Activated T-helper 1 cell treated with anti-CD3 and anti-CD28 coated beads, Interleukin-12 subunit alpha, Interleukin-12 subunit beta, Interleukin-2, Interleukin-4 antibody, amounts not matched to agents 30 ng/mL and 10 ng/mL and 1 ng/mL, durations not matched to agents 14 hours and 24 hours and 36 hours (primary cell): ENCODE measurements at places on chromosomes 2 and 18. TPM values are rescaled to one million over a fixed set of nuclear protein-coding genes. Genes with fewer than 3 reads are reported as not detected.

Gene CTAGE1
- total RNA-seq: not detected in 2 replicates

DNA sequence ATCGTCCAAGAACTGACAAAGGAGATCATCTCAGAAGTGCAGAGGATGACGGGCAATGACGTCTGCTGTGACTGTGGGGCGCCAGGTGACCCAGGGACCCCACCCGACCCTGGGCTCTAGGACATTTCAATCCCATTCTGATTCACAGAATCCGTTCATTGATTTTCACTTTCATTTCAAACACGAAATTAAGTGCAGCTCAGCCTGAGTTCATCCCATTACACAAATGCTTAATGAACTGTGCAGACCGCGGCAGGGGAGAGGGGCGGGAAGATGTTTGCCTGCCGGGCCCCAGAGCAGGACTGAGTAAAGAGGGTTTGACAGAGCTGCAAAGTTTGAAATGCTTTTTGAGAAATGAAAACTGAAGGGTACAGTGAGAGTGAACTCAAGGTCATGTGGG is 67.1 kb downstream of the ITGB1BP1 start:
- H3K27ac ChIP-seq: no peak overlapping the region

- H3K4me3 ChIP-seq: no peak overlapping the region
- peaks cover 2% of the 10 kb centered on the region for H3K27me3 ChIP-seq
- no peaks in the 10 kb centered on the region for H3K4me1 ChIP-seq
- no peaks in the 10 kb centered on the region for H3K36me3 ChIP-seq
Observed at GRCh38 chr2:23069923-23070322, 315.1 kb upstream of the KLHL29 start.

DNA sequence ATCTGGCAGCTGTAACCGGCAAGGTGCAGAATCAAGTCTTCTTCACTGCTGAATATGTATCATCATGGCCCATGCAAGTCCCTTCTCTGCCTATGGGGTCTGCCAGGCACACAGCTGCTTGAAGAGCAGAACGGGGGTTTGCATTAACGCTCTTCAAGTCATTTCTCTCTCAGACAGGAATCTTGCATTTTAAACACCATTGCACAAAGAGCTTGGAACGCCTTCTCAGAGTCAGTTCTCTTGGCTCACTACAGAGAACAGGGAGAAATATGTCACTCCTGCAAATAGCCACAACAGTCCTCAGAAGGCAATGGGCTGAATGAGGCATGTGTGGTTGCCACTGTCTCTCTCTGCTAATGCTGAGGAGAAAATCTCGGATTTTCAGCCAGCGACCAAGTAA is 2173.5 kb upstream of the PIK3C3 start:
- no peaks in the 10 kb centered on the region for H3K36me3 ChIP-seq
- no peaks in the 10 kb centered on the region for H3K4me1 ChIP-seq
- H3K27ac ChIP-seq: no peak overlapping the region
- H3K27me3 ChIP-seq: no peaks in the 10 kb centered on the region
- no peak overlapping the region for H3K4me3 ChIP-seq
